ENCODE measurements at places on chromosomes 3 and 15. TPM values are rescaled to one million over a fixed set of nuclear protein-coding genes. Genes with fewer than 3 reads are reported as not detected.

- no peaks in the 10 kb centered on the region for H3K27me3 ChIP-seq
- H3K36me3 ChIP-seq, result no peaks in the 10 kb centered on the region
- no peak overlapping the region for H3K4me3 ChIP-seq
- H3K4me1 ChIP-seq, result peaks cover 13% of the 10 kb centered on the region
- DNase-seq, result no peak
Measured at GRCh38 chr3:50151728-50152127, 3.4 kb upstream of the SEMA3F start.

DNA sequence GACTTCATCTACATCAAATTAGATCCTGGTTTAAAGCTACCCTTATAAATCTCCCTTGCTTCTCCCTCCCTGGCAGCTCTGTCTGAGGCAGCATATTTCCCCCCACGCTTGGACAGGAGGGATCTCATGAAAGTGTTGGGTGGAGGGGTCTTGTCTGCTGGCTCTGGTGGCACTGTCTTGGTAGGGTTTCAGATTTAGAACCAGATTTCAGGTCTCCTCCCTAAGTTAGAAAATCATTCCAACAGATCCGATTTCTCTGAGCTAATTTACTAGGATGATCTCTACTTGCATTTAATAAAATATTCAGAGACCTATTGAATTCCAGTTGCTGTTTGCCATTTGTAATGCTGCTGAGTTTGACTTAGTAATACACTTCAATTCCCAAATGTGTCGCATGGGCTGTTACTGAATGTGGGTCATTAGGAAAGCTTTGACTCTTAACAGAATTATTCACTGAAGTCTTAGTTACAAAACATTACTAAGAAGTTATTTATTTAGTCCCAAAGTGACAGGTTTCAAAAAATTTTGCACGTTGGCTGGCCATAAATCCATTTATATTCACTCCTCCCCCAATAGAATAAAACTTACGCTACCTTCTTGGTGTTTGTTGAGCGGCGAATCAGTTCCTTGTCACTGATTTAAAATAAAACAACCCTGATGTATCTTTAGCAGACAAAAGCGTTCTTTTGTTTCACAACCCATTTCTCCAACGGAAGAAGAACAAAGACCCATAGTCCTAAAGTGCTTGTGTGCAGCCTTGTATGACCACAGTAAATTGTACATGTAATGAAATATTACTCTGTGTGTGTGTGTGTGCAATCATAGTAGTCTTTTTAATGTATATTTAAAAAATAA lies 84.5 kb downstream of the TRAK1 start:
- H3K4me1 ChIP-seq, result peaks cover 79% of the 10 kb centered on the region
- no peaks in the 10 kb centered on the region for H3K36me3 ChIP-seq
- DNase-seq, result no peak
- H3K4me3 ChIP-seq, result no peak overlapping the region

- no peaks in the 10 kb centered on the region for H3K4me1 ChIP-seq
- no peak overlapping the region for H3K4me3 ChIP-seq
- H3K36me3 ChIP-seq, result no peaks in the 10 kb centered on the region
- no peak for DNase-seq
Measured at GRCh38 chr3:131738095-131738494, 235.3 kb upstream of the MRPL3 start.

DNA sequence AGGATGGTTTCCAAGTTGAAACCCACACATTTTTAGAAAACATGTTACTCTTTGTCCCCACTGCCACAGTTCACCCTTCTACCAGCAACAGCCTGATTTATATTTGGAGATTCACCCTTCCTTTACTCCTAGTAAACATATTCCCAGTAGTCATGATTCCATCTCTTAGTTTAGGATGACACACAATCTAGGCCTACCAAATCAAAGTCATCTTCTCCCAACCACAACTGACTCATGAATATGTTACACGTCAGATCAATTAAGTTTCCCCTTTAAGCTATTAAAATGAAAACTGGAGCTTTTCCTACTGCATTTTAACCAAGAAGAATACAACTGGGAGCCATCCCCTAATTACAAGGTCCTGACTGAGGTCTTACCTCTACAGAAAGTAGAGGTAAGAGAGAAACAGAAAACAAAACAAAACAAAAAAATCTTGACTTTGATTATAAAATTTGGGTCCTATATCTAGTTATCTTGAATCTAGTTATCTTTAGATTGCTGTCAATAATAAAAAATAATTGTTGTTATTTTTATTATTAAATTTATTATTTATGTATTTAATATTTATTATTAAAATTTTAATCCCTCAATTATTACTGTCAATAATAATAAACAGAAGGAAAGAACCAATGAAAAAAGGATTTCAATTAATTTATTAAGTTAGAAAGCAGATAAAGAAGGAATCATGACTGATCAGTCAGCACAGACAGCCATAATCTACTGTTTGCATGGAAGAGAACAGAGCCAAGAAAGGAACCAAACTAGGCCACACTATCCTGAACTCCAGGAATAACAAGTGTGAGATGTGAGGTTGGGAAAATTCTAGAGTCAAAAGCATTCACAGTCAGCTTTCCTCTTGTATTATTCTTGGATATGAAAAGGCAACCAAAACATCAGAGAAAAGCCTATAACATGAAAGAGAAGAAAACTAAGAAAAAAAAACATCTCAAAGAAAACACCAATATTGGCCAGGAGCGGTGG lies 12.5 kb downstream of the DPH6 start:
- no peak overlapping the region for H3K27ac ChIP-seq
- H3K36me3 ChIP-seq, result no peaks in the 10 kb centered on the region
- H3K4me1 ChIP-seq, result no peaks in the 10 kb centered on the region
- DNase-seq, result no peak

GRCh38 chr15:80210611-80211573 lies 41.1 kb downstream of the CTXND1 start:
- H3K4me3 ChIP-seq, result no peak overlapping the region
- no peak for DNase-seq
- no peaks in the 10 kb centered on the region for H3K27me3 ChIP-seq

DNA sequence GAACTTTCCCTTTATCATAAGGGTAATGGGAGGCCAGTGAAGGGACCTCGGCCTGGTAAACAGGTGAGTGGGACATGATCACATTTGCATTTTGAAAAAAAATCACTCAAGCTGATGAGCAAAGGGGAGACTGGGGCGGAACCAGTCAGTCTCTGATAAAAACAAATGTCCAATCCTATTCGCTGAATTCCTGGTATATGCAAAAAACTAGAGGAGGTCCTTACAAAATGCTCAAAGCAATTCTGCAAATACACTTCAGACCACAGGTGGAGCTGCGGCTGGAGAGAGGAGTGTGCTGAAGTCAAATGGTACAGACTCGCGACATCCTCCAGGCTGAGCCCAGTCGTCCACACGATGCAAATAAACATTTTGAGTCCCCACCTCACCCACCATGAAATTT lies 166.7 kb downstream of the FOXP1 start:
- H3K36me3 ChIP-seq, result no peaks in the 10 kb centered on the region
- no peaks in the 10 kb centered on the region for H3K4me1 ChIP-seq
- DNase-seq, result no peak
- H3K4me3 ChIP-seq, result no peak overlapping the region
- no peaks in the 10 kb centered on the region for H3K27me3 ChIP-seq
- no peak overlapping the region for H3K27ac ChIP-seq

GRCh38 chr15:79875213-79875612 lies 21.6 kb downstream of the MTHFS start:
- H3K36me3 ChIP-seq, result peaks cover 8% of the 10 kb centered on the region
- no peak overlapping the region for H3K27ac ChIP-seq
- no peak overlapping the region for H3K4me3 ChIP-seq
- H3K4me1 ChIP-seq, result no peaks in the 10 kb centered on the region
- no peaks in the 10 kb centered on the region for H3K27me3 ChIP-seq

DNA sequence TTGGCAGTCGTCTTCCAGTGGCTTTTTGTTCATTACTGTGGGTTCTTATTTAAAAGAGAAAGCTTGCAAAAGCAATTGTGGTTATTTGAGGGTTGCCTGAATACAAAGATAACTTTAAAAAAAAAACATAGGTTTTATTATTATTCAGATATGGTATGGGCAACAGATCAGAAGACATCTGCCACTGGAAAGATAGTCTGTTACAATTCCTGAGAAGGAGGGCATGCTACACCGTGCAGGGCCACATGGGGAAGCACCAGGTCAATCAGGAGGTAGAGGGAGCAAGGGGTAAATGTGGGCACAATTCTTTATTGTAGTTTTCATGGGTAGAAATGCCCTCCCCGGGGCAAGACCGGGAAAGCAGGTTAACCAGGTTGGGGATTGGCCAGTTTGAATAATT lies 46.5 kb downstream of the BBS4 start:
- no peaks in the 10 kb centered on the region for H3K27me3 ChIP-seq
- no peaks in the 10 kb centered on the region for H3K4me1 ChIP-seq
- no peak overlapping the region for H3K4me3 ChIP-seq

- no peak overlapping the region for H3K4me3 ChIP-seq
- no peak for DNase-seq
- no peaks in the 10 kb centered on the region for H3K27me3 ChIP-seq
Measured at GRCh38 chr15:80620931-80621330, 74.2 kb upstream of the ABHD17C start.

DNA sequence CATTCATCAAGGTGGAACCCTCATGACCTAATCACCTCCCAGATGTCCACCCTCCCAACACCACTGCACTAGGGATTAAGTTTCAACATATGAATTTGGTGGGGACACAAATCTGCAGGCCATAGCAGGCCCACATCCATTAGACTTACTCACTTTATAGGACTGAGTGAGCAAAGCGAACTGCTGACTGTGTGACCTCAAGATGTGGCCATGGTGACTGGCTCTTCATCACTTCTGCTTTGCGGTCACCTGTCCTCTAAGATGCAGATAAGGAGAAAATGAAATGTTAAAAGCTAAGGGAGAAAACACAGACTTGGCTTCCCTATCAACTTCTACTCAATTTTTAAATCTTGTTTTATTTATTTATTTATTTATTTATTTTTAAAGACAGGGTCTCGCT lies 14.5 kb upstream of the DCP1A start:
- H3K4me3 ChIP-seq, result no peak overlapping the region
- H3K4me1 ChIP-seq, result no peaks in the 10 kb centered on the region
- H3K27me3 ChIP-seq, result no peaks in the 10 kb centered on the region
- H3K36me3 ChIP-seq, result no peaks in the 10 kb centered on the region

DNA sequence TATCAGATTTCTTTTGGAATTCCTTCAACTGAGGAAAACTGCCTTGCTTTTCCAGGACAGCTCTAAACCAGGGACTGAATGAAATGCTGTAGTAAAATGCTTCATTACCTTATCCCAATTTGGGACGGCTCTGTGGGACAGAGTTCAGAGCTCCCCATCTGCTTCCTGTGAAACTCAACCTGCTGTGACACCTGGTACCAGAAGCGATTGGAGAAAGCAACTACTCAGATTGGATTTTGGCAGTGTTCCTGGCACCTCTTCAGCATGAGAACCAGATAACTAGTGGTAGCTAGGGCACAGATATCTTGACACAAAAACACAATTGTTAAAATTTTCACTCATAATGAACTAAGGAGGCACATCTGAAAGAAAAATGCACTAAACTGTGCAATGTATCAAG lies 539.1 kb downstream of the SI start:
- H3K27ac ChIP-seq, result no peak overlapping the region
- H3K36me3 ChIP-seq, result no peaks in the 10 kb centered on the region
- DNase-seq, result no peak
- H3K4me1 ChIP-seq, result no peaks in the 10 kb centered on the region

GRCh38 chr3:11643201-11643603 lies 513 bp downstream of the VGLL4 start:
- H3K27ac ChIP-seq, result peak overlapping the region; percentile 98
- H3K27me3 ChIP-seq, result no peaks in the 10 kb centered on the region
- no peaks in the 10 kb centered on the region for H3K36me3 ChIP-seq
- H3K4me3 ChIP-seq, result peak overlapping the region; percentile 76
- H3K4me1 ChIP-seq, result peaks cover 32% of the 10 kb centered on the region

GRCh38 chr3:88061746-88062145 lies 2.7 kb downstream of the ZNF654 start:
- H3K27ac ChIP-seq, result no peak overlapping the region
- DNase-seq, result no peak
- H3K4me3 ChIP-seq, result peak overlapping the region; percentile 96
- no peaks in the 10 kb centered on the region for H3K27me3 ChIP-seq

- H3K4me1 ChIP-seq, result no peaks in the 10 kb centered on the region
- H3K36me3 ChIP-seq, result no peaks in the 10 kb centered on the region
- no peak overlapping the region for H3K4me3 ChIP-seq
- DNase-seq, result no peak
Measured at GRCh38 chr3:115635406-115635805, 12.1 kb downstream of the GAP43 start.

- no peak overlapping the region for H3K4me3 ChIP-seq
- no peaks in the 10 kb centered on the region for H3K36me3 ChIP-seq
- no peak overlapping the region for H3K27ac ChIP-seq
- H3K27me3 ChIP-seq, result no peaks in the 10 kb centered on the region
- no peak for DNase-seq
Measured at GRCh38 chr15:101534376-101534970, 45.0 kb upstream of the PCSK6 start.

GRCh38 chr15:62085740-62086139 lies 19.0 kb downstream of the C2CD4A start:
- peaks cover 5% of the 10 kb centered on the region for H3K4me1 ChIP-seq
- no peak overlapping the region for H3K27ac ChIP-seq
- no peak overlapping the region for H3K4me3 ChIP-seq
- no peak for DNase-seq

DNA sequence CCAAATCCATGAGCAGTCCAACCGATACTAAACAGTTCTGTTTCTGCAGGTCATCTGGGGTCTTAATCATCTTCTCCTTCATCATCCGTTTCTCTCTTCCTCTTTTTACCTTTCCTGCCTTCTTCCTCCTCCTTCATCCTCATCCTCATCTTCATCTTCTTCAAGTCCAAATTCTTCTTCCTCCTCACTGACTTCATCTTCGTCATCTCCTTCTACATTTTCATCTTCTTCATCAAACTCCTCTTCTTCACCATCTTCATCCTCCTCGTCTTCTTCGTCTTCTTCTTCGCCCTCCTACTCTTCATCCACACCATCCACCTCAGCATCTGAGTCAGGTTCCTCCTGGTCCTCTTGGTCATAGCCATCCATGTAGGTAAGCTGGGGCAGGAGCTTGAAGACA lies 14.2 kb upstream of the COMMD4 start:
- H3K27me3 ChIP-seq, result no peaks in the 10 kb centered on the region
- no peaks in the 10 kb centered on the region for H3K4me1 ChIP-seq
- no peak overlapping the region for H3K4me3 ChIP-seq
- H3K36me3 ChIP-seq, result no peaks in the 10 kb centered on the region
- no peak for DNase-seq

GRCh38 chr3:50251220-50251619 lies 15.2 kb downstream of the GNAI2 start:
- H3K4me1 ChIP-seq, result peaks cover 67% of the 10 kb centered on the region
- DNase-seq, result no peak
- no peak overlapping the region for H3K4me3 ChIP-seq
- peaks cover 28% of the 10 kb centered on the region for H3K36me3 ChIP-seq
- peak overlapping the region; percentile 10 for H3K27ac ChIP-seq

The FEZF2 gene
- not detected for total RNA-seq

The SLC28A2 gene
- total RNA-seq, result not detected

The CELF6 gene
- 0.62 TPM for total RNA-seq

The CERS3 gene
- not detected for total RNA-seq

The PLSCR2 gene
- total RNA-seq, result not detected

The ANKRD34C gene
- total RNA-seq, result not detected

The TIMMDC1 gene
- total RNA-seq, result 181 TPM

The MAP3K13 gene
- 6.9 TPM for total RNA-seq

The TMEM89 gene
- not detected for total RNA-seq

The PYGO1 gene
- total RNA-seq, result 27.7 TPM

The STT3B gene
- total RNA-seq, result 56.9 TPM

The PLSCR5 gene
- total RNA-seq, result not detected

All from psoas muscle (tissue), 8 donors.